ENCODE measurements at places on chromosomes 7 and 10.

DNA sequence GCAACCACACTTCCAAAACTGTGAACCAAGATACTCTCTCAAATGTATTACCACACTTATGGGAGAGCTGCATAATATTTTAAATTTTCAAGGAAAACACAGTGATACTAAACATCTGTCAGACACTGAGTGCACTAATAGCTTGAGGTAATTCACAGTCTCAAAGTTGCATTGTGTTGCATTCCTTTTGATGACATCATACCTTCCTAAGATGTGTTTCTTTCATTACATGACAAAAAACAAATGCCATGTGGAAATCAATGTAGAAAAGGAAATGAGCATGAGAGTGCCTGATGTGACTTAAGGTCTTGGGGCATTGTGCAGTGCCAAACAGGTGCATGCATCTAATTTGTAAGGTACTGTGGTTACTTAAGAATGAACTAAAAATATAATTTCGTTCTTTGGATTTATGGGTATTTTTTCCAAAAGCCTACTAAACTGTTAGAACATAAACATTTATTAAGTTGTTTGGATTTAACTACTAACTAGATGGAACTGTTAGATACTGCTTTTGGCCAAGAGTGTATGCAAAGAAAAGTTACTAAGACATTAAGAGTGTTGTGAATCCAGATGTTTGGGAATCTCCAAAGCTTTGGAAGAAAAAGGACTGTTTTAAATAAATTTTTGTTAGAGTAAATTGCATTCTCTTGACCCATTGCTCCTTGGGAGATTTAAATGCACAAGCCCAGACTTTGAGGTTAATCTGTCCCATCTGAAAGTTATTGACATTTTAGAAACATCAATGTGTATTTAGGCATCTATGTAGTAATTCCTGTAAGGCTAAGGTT, 496.2 kb upstream of the SEMA3D start:
- peak; percentile 53 for DNase-seq

DNA sequence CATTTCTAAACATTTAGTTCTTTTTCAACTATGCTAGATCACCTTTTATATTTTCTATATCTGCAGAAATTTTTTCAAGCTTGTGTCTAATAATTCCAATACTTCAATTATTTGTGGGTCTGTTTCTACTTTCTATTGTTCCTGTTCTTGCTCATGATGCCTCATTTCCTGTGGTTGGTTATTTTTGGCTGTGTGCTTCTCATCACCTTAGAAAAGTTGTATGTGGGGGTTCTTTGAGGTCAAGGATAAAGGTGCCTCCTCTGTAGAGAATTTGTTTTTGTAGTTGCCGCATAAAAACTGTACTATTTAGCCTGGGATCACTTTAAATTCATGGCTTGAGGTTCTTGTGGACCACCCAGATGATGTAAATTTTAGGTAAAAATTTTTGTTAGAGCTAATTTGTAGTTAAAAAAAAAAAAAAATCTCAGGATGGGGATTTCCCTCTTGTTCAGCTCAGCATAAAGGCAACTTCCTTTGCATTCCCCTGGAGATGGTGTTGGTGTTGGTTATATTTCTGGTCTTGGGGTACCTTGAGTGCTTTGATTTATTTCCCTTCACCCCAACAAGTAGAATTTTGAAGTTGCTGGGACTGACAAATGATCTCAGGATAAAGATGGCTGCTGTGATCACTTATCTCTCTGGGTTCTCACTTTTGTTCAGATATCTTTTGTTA, 27.0 kb upstream of the JAZF1 start:
- no peak for DNase-seq

DNA sequence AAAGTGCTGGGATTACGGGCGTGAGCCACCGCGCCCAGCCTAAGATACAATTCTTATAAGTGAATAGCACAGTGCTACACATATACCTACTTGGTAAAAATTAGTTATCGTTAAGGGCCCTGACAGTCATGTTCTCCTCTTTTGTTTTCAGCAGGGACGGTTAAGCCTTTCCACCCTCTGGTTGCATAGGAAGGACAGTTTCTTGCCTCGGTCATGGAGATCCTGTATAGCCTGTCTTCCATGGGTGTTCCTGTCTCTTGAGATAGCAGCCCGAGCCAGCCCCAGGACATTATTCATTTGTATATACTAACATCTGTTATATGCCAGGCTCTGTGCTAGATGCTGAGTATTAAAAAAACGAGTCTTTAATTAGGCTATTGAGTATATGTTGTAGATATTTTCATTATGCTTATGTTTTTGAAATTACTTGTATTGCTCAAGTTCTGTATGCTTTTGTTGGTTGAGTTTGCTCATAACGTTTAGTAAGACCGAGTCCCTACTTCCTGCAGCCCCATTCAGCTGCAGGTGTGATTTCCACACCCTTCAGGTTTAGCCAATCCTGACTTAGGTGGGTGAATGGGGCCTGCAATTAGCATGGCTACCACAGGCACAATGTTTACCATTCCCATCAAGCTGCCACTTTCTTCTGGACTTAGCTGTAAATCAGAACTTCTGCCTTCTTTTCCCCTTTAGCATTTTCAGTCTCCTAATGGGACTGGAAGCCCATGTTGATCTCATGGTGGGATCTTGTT, 24.8 kb downstream of the CCSER2 start:
- no peak for DNase-seq

- peak; percentile 20 for DNase-seq
Measured at GRCh38 chr7:1716263-1717094, 46.4 kb downstream of the ELFN1 start.

DNA sequence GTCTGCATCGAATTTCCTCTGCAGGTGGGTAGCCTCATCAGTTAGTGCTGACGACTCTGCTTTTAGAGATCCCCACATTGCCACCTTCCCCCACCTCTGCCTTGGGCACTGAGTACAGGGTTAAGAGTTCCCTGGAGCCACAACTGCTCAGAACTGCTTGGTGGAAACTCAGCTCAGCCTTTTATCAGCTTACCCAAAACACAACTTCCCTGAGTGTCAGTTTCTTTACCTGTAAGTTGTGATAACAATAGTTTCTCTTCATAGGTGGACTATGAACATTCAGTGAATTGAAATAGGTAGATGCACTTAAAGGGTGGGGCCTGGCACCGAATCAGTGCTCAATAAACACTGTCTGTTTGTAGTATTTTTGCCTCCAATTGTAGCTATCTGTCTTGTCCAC, 11.3 kb downstream of the ASB13 start:
- no peak for DNase-seq

DNA sequence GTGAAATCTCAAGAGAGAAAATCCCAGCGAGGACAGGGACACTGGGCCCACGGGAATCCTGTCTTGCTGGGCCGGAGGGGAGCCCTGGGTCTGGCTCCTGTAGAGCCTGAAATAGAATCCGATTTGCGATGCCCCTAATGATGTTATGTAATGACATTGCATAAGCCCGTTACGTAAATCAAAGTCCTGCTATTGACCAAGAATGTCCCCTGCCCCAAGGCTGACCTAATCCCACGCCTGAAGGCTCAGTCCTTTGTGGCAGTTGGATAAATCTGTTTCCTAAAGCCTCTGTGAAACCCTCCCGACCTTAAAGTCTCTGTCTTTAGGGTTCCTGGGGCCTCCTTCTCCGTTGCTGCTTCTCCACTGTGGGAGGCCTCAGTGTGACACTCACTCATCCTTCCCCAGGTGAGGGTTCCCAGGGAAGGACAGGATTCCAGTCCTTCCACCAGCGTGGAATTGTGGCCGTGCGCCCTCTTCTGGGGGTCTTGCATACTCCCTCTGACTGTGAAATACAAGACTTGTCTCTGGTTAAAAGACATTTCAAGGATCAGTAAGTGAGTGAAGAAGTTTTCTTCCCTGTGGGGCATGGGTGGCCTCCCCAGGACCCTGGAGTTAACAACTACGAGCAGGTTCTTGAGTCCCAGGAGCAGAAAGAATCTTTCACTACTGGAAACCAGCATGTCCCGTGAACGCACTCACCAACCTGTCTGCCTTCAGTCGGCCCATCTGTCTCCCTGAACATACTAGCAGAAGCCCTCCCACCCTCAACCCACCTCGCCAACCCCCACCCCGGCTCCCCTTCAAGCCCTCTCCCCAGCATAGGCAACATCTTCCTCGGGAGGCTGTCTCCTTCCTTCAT, 19.8 kb downstream of the ZNF467 start:
- DNase-seq = peak; percentile 48
